ENCODE measurements at places on chromosomes 1 and 21. TPM values are rescaled to one million over a fixed set of nuclear protein-coding genes. Genes with fewer than 3 reads are reported as not detected.

NOS1AP gene
- 0.25 TPM for total RNA-seq

TINAGL1 gene
- total RNA-seq: 93.1 TPM

ARL8A gene
- total RNA-seq: 48.8 TPM

USP21 gene
- total RNA-seq: 18.5 TPM

ZNF648 gene
- not detected for total RNA-seq

CD164L2 gene
- not detected for total RNA-seq

COL6A2 gene
- 141 TPM for total RNA-seq

C1QTNF12 gene
- total RNA-seq: not detected

ELAVL4 gene
- total RNA-seq: not detected

INKA2 gene
- total RNA-seq: 4.7 TPM

CD160 gene
- not detected for total RNA-seq

EPHA8 gene
- not detected for total RNA-seq

SLAMF7 gene
- not detected for total RNA-seq

ARHGAP29 gene
- 11.0 TPM for total RNA-seq

KCNJ6 gene
- not detected for total RNA-seq

MYOG gene
- 146 TPM for total RNA-seq

All from gastrocnemius medialis (tissue), 4 donors.